ENCODE measurements at places on chromosomes 1 and 21.

DNA sequence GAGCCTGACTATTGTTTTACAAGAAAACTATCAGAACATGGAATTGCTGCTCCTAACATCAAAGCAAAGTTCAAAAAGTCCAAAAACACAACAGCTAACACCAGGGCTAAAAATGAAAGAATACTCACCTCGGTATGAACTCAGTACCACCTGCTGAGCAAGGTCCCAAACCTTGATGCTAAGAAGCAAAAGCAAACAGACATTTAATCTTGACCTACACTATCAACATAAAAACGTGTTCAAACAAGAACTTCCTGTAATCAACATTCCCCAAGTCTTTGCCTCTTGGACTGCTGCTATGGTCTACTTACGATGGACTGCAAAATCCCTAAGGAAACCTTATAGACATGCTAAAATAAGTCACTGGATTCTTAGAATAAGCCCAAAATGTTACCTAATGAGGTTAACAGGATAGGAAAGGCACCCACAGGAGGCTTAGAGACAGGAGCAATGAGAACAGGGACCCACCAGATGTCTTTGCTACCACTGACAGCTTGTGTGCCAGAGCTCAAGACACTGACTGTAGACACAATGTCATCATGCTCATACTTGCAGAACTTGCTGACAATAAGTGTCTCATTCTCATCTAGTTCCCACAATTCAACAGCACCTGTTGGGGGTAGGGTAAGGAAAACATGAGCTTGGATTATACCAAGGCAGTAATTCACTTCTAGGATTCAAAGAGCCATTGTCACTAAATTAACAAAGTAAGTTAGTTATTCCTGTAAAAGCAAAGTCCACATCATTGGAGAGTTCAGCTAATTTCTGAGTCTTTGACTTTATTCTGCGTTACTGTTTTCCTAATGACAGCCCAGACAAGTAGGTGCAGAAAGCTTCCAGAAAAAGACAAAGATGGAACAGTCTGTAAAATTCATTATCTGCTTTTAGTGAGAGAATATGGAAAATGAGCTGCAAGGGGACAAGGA, 1.8 kb downstream of the WDR77 start:
- DNase-seq = no peak

DNA sequence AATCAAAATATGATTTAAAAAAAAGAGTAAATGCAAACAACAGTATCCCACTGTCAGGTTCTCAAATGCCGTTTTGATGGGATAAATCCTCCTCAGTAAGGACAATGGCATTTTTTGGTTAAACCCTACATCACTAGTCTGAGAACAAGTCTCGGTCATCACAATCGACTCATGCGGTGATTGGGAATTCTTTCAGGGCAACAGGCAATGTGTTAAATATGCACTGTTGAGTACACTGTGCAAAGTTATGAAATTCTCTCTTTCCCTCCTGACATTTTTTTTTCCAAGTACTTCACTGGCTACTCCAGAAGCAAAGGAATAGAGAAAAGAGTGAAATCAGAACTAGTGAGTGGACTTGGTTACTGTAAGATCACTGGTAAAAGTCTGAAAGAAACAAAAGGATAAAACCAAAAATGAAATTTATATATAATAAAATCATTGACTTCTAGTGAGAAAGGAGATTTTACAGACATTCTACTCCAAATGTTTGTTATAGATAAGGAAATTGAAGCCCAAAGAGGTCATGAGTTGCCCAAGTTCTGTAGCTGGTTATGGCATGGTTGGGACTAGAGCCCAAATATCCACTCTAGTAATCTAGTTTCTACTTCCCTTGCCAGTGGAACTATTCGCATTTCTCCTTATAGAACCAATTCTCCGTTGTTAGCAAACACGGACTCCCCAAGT, 111.3 kb downstream of the TGFBR3 start:
- DNase-seq = peak; percentile 88

DNA sequence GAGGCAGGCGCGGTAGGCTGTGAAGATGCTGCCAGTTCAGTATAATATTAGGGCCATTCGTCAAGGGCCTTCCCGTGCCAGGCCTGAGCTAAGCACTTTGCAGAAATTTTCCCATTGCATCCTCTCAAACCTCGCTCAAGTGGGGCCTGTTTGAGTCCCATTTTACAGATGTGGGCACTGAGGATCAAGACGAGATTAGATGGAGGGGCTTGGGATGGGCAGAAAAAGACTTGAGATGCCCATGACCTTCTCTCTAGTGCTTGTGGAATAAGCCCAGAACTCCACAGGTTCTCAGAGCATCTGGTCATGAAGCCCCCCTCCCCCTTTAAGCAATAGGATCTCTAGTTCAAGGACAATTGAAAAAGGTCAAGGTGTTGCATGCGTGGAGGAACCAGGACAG, 9.9 kb downstream of the EPHA8 start:
- no peak for DNase-seq

GRCh38 chr1:209048941-209049669, 534.4 kb upstream of the CAMK1G start:
- peak; percentile 83 for DNase-seq

DNA sequence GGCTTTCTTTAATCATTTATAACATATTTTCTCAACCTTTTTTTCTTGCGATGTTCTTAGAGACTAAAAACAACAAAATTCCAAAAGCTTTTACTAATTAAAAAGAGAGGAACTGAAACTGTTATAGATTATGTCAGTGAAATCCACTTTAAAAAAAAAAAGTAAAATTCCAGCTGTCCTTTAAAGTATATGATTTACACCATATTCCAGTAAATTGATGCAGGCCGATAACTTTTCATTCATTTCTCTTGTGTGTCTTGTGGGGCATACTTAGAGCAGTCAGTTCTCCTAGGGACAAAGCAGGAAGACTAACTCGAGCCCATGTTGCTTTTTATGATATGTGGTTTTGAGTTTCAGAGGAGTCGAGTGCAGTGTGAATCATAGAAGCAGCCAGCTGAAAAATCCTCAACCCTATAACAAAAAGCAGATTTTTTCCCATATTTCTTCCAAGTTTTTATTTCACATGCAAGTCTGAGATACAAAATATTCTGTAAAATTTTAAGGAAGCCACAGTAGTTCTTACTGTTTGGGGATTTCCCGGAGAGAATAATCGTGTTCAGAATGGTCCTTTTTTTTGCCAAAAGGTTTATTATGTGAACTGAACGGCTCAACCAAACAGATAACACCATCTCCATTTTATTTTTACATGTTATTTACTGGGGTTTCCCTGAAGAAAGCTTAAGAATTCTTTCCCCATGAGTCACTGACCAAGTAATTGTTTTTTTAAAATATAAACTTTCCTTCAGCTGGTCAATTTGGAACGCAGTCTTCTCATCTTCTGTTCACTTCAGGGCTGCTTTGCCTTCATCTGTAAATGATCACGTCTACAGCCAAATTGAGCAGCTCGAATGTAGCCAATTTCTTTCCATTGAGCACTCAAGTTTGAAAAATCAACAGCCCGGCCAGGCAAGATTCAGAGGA, 77.0 kb upstream of the C1orf105 start:
- peak; percentile 90 for DNase-seq

Measured in fibroblast of skin of back (primary cell).